HCT116 (cell line): ENCODE measurements at places on chromosomes 3 and 15.

GRCh38 chr15:44414001-44414400 is 13.4 kb upstream of the CTDSPL2 start:
- no peak for DNase-seq

- no peak for DNase-seq
Observed at GRCh38 chr15:93235926-93236780, 147.1 kb upstream of the RGMA start.

GRCh38 chr3:181629711-181630110 is 82.0 kb upstream of the SOX2 start:
- DNase-seq = no peak

GRCh38 chr15:69883306-69883705 is 214.4 kb downstream of the TLE3 start:
- no peak for DNase-seq

DNA sequence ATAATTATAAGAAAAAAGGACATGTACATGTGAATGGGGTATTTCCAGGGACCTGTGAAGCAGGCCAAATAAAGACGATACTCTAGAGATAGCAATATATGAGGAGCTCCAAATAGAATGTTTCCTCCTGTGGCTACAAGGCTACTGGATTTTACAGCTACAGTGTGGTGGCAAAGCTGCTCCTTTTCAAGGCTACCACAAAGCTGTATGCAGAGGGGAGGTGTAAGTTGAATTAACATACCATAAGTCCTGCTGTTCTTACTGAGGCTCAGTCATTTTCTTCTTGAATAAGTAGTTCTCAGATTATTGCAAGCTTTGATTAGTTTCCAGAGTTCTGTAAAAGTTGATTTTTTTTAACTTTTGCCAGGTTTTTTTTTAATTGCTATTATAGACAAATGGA is 1184.6 kb upstream of the EPHA6 start:
- no peak for DNase-seq

GRCh38 chr3:69097407-69098086 is 12.8 kb downstream of the ARL6IP5 start:
- no peak for DNase-seq

DNA sequence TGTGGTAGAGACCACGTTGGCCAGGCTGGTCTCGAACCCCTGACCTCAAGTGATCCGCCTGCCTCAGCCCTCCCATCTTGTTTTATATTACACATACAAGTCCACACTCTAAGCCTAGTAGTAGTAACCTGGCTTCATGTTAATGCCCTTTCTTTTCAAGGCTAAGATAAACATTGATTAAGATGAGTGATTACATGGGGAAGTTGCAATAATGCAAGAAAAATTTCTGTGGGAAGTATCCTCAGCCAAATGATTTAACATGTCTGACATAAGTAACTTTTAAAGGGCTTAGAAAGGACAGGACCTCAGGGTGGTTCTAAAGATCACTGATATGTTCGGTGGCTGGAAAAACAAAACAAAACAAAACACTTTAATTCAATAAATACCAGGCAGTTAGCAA is 72.1 kb downstream of the SFMBT1 start:
- DNase-seq = no peak

DNA sequence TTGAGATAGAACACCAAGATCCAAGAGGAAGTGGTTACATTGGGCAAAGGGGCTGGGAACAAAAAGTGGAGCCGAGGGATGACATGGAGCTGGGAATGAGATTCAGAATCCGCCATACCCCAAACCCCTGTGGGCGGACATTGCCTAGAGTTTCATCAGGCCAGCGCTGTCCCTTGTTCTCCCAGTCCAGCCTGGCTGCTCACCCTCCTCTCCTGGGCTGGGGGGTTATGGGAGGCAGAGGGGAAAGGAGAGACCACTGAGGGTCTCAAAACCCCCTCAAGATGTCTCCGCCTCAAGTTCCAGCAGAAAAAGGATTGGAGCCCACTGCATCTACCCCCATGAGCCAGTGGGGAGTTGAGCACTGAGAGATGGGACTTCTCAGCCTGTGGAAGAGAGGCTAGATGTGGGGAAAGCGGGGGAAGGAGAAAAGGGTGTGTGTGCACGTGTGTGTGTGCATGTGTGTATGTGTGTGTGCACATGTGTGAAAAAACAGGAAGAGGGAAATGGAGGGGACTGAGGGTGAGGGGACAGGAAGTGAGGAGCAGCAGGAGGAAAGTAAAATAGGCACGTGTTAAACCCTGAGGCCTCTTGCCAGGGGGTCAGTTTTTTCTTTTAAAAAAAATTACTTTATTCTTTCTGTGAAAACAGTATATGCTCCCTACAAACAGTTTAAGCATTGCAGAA is 14.3 kb downstream of the GRM2 start:
- no peak for DNase-seq

DNA sequence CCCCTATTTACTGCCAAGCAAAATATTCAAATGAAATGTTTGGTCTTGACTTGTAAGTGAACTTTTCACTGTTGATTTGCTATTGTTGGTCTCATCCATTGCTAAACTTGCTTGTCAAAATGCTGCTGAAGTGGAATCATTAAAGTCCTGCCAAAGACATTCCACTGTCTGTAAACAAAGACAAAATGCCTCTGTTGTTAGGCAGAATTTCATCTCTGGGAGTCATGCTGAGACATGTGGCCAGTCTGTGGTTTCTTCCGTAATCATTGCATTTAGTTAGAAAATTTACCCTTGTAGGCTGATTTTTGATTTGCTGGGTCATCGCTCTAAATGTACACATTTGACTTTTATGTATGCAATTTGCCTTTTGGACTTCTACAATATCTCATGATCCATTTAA is 577.7 kb downstream of the MECOM start:
- DNase-seq = no peak

GRCh38 chr3:165195241-165195639 is 944 bp downstream of the SLITRK3 start:
- no peak for DNase-seq

- DNase-seq = no peak
Observed at GRCh38 chr3:166582236-166582635, 745.0 kb upstream of the BCHE start.

GRCh38 chr3:148943506-148944205 is 47.7 kb upstream of the GYG1 start:
- DNase-seq = peak; percentile 66

DNA sequence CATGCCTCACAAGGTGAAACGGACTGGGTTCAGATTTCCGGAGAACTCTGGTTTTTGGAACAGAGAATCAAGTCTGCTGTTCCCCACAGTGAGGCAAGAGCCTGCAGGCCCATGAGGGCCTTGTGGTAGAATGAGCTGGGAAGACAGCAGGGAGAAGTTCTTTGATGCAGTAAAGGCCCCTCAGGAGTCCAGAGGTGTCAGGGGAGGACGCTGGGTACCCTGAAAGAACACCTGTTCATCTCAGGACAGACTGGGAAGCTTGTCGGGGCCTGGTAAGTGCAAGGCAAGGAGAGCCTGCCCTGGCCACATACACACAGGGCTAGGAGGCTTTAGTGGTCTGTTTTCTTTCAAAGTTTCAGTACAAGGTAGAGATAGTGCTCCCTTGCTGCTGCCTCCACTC is 3.7 kb upstream of the ZBTB47 start:
- DNase-seq = no peak

GRCh38 chr3:54349231-54349652 is 226.9 kb downstream of the CACNA2D3 start:
- DNase-seq = no peak

- DNase-seq = no peak
Observed at GRCh38 chr3:147914532-147914931, 505.4 kb downstream of the ZIC1 start.

DNA sequence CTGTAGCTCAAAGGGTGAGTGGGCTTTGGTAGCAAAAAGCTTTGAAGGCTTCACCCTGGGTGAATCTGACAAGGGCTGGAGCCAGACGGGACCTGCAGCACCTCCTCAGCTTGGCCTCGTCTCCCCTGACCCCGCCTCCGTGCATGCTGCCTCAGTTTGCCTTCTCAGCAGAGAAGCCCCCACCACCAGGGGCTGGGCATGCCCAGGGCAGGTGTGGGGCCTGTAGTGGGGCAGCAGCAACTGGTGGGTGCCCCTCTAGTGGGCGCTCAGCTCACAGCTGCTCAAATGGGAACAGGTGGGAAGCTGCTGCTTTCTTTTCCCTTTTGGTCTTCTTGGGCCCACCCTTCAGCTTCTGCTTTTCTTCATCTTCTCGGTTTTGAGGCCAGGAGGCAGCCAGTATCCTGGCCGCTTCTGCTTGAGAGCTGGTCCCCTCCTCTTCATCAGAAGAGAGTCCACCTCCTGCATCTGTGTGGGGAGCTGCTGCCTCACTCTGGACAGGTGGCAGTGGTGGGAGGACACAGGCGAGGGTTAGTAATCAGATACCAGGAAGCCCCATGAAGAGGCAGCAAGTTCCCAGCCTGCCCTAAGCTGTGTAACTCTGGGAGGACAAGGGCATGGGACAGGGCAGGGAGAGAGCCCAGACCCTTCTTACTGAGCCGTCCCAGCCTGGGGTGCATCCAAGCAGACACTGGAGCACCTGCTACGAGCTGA is 21.0 kb downstream of the TMEM43 start:
- no peak for DNase-seq

GRCh38 chr3:126469479-126469878 is 6.2 kb downstream of the ZXDC start:
- no peak for DNase-seq

DNA sequence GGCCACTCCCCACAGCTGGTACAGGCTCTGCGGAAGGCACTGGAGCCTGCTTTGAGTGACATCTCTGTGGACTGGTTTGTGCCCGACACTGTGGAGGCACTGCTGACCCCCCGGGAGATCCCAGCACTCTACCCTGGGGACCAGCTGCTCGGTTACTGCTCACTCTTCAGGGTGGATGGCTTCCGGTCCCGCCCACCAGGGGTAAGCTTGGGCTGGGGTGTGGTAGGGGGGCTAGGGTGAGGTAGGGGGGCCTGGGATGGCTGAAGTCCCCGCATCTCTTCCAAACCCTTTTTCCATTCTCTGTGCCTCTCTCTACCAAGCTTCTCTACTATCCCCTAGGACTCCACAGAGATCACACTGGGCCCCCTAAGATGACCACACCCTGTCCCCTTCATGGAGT is 7.8 kb downstream of the VWA5B2 start:
- no peak for DNase-seq

- no peak for DNase-seq
Observed at GRCh38 chr3:48528048-48528447, 24.1 kb upstream of the SHISA5 start.

DNA sequence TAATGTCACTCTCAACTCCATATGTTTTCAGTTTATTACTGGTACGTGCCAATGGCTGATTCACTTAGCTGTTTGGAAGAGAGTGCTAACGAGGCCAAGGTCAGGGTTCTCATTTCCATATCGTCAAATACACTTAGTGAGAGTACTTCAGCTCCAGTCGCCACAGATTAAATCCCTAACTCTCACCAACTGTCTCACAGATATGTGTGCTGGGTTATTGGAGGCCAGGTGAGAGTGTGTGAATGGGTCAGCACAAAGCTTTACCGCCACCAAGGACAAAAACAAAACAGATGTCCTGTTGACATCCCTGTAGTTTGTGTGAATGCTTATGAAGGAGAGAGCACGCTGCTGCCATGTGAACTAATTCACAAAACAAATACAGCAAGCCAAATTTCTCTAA is 133.5 kb upstream of the TBL1XR1 start:
- no peak for DNase-seq

DNA sequence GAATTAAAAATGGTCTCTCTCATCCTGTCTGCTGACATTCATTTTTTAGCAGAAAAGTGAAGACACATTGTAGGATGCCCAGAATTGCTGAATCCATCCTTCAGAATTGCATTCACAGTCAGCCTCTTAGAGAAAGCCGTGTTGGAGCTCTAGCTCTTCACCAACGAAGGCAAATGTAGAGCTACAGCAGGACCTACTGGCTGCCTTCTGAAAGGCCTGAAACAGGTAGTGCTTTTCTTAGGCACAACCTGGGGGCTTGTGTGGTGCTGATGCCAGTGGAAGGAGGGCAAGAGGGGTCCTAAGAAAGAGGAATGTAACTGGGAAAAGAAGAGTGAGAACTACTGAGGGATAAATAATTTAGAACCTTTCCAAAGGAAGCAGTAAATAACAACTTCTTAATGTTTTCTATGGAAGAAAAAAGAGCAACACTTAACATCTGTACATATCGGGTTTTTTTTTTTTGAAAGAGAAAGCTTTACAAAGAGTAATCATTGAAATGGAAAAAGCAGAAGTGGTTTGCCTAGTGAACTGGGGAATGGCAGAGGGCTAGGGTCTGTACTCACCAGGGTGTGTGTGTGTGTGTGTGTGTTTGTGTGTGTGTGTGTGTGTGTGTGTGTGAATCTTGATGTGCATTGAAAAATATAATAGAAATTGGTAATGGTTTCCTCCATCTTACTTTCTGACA is 297.8 kb downstream of the SATB1 start:
- no peak for DNase-seq

GRCh38 chr3:159600291-159600690 is 388.3 kb upstream of the IL12A start:
- no peak for DNase-seq

DNA sequence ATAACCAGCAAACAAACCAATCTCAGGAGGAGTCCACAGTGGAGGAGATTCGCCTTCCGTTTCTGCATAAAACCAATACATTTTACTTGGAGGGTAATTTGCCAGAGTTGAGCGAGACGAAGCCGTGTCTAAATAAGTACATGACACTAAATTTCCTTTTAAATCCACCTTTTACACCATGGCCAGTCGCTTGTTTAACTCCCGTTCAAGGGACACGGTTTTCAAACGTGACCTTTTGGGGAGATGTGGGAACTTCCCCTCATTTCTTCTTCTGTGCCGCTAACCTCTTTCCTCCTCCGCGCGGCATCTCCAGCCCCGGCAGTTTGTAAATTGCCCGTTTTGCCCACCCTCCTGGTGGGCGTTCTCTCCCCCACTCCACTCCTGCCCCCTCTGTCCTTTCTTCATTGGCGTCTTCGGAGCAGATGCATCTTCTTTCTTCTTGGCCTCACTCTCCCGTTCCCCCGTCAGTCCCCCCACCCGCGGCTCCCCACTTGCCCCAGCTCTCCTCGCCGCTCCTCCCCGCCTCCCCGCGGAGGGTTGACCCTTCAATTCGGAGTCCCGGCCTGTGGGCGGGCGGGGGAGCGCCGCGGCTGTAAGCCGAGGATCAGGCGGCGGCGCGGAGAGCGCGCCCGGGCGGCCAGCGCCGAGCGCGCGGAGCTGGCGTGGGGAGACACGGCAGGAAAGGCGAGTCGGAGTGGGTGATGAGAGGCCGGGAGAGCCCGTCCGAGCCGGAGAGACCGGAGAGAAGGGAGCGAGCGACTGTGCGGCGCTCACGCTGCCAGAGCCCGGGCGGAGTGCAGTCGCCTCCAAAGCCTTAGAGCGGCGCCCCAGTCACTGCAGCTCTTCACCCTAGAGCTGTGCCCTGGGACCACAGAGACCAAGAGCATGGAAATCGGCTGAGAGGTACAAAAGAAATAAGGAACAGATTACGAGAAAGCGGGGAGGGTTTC is at the start of gene NLGN1:
TSS of gene NLGN1 (plus strand) at position 584 of the 950 bp plus-strand sequence.
- DNase-seq = no peak

GRCh38 chr3:143171141-143171980 is 51.8 kb downstream of the CHST2 start:
- DNase-seq = no peak
